ENCODE measurements at places on chromosomes 16 and 17. TPM values are rescaled to one million over a fixed set of nuclear protein-coding genes. Genes with fewer than 3 reads are reported as not detected.

Gene C16orf46
- total RNA-seq, result not detected

Gene KIF2B
- total RNA-seq, result not detected

Gene CD300LG
- total RNA-seq, result not detected

Gene TBC1D3
- total RNA-seq, result not detected

Gene C16orf95
- 6.2 TPM for total RNA-seq

Gene HELZ
- total RNA-seq, result 81.9 TPM

Gene ALOX15B
- 0.61 TPM for total RNA-seq

All from activated T-helper 17 cell treated with anti-CD3 and anti-CD28 coated beads, Interleukin-2, amount 50 U/mL, for 72 hours (primary cell).